ENCODE measurements at places on chromosomes 1 and 21.
A peak's percentile ranks its signal among the peaks of the same experiment; 100 is the strongest.

- no peak for DNase-seq
These were observed 2.2 kb downstream of the TGFB2 start for GRCh38 chr1:218347336-218347722.

DNA sequence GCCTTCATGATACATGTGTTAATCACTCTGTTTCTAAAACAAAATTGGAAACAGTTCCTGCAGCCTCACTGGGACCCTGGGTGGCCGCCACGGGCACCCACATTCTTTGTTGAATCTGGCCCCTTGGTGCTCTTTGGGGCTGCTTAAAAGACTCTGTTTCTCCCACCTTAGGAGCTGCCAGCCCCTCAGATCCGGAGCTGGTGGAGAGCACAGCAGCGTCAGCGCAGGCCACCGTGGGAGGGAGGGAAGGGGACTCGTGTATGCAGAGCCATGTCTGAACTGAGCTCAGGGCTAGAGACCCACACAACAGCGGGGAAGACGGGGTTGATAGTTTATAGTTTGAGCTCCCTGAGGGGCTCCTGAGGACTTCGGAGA lies 121.2 kb downstream of the CNIH3 start:
- no peak for DNase-seq

DNA sequence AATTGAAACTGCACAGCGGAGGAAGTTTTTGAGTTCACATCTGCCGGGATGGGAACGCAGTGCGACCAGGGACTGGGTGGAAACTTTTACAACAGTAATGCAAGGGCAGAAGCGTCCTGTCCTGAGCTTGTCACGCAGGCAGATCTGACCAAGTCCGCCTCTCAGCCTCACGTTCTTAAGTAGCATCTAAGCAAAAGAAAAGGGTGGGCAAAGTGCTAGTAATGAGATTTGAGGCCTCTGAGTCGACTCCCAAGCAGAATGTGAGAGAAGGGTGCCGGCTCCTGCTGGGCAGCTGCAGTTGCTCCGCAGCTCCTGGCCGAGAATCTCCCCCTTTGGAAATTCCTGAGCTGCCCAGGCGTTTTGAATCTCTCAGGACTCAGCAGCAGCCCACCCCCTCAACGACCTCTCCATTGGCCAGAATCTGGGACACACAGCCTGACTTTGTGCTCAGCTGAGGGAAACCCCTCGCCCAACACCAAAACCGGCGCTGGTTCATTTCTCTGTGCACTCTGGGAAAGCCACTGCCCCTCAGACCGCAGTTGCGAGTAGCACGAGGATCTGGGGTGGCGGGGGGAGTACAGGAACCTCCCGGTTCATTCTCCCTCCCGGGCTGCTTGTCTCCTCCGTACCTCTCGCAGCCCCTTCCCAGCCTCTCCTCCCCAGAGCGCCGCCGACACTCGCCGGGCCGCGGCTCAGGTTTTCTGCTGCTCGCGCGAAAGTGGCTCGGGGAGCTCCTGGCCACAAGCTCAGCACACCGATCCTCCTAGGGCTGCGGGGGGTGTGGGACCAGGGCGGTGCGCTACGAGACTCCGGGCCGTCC lies 913 bp upstream of the S1PR1 start:
- peak; percentile 27 for DNase-seq

- DNase-seq, result no peak
These were observed 37.8 kb upstream of the TLR5 start for GRCh38 chr1:223180731-223181321.

DNA sequence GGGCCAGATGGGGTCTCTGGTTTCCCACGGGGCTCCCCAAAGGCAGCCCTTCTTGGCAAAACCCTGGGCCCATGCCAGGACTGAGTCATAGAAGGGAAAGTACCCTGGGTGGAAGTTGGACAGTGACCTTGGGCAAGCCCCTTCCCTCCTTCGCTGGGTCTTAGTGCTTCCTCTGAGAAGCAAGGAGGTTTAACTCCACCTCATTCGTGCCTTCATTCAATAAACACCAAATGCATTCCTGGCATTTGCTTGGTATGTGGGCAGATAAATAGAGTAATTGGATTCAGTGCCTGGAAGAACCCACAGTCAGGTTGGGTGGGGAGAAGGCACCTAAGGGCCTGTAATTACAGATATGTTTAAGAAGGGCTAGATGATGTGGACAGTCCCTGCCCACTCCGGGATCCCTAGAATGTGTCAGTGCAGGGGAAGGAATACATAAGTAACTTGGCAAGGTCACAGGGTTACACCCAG lies 36.3 kb upstream of the CITED4 start:
- no peak for DNase-seq

DNA sequence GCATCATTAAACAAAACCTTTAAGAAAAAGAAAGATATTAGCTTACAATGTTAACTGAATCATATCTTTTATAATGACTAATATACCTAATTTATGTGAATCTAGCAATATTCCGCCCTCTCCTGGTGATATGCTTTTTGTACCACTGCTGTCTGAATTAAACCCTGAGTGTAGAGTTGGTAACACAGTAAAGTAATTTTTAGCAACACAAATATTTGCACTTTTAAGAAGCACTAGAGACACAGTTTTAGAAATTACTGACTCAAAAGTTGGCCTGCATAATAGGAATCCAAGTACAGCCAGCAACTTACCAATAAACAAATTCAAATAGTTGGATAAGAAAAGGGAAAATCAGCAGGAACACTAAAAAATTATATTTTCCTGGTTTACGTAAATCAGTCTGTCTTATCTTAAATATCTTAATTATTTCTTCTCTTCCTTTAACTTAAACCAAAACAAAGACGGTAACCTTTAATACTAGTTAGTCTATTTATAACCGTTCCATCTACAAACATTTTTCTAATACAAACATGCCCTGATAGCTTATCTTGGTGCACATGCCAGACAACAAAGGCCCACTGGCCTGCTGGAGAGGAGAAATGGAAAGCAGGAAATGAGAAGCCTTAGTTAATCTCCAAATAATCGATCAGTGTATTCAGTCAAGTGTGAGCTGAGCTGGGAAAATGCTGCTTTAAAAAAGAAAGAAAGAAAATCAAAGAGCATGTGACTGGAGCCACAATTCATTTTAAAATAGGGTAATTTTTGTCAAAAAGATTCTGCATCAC lies 246.0 kb downstream of the RERE start:
- peak; percentile 67 for DNase-seq

- DNase-seq, result no peak
These were observed 12.7 kb downstream of the PRRX1 start for GRCh38 chr1:170676628-170677027.
